OCI-LY7 (cell line): ENCODE measurements at places on chromosomes 13 and 19. TPM values are rescaled to one million over a fixed set of nuclear protein-coding genes. Genes with fewer than 3 reads are reported as not detected.

SMIM17 gene
- not detected in 2 replicates for total RNA-seq

ICAM4 gene
- 0.38 and 0.53 TPM in 2 replicates for total RNA-seq

KASH5 gene
- total RNA-seq = 16.3 and 19.4 TPM in 2 replicates

ZNF816 gene
- total RNA-seq = 8.6 and 10.5 TPM in 2 replicates

NLRP5 gene
- not detected in 2 replicates for total RNA-seq

GIPR gene
- total RNA-seq = 23.3 and 24.6 TPM in 2 replicates

GNG7 gene
- total RNA-seq = 13.9 and 15.6 TPM in 2 replicates

GYS1 gene
- total RNA-seq = 28.9 and 29.9 TPM in 2 replicates

PABPC3 gene
- total RNA-seq = 0.39 and 0.49 TPM in 2 replicates
